HEK293T (cell line): ENCODE measurements at places on chromosomes 7 and 10.

DNA sequence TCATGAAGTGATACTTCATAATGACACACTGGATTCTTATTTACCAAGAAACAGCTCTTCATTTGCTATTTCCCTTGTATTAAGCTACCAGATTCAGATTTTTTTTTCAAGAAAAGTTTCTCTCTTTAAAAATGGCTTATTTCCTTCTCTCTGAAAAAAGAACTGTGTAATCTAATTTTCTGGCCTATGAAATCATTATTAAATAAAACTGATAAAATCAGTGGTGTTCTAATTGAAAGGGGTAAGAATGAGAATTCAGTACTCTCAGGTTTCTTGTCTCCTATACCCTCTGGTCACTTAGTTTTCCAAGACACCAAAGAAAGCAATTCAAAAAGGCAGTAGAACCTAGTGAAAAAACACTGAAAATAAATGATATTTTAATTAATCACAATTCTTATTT, 10.3 kb downstream of the JMJD1C start:
- DNase-seq: no peak

- no peak for DNase-seq
Observed at GRCh38 chr10:92068900-92069299, 145.3 kb downstream of the BTAF1 start.

GRCh38 chr10:80860719-80861118, 323.0 kb downstream of the SH2D4B start:
- no peak for DNase-seq

DNA sequence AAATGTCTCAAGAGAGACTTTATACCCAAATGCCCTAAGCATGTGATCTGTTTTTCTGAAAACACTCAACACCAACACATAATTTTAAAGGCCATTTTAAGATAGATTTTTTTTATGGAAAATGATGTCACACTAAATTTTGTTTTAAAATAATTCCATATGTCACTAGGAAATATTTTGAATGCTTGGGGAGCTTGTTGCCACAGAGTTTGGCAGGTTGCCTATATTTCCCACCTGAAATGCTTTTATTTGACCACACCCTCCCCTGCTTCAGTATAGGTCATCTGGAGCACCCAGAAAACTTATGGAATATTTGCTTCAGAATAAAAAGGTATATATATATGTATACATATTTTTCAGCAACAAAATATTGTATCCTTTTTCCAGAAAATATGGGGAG, 180.0 kb upstream of the ANK3 start:
- DNase-seq: no peak

DNA sequence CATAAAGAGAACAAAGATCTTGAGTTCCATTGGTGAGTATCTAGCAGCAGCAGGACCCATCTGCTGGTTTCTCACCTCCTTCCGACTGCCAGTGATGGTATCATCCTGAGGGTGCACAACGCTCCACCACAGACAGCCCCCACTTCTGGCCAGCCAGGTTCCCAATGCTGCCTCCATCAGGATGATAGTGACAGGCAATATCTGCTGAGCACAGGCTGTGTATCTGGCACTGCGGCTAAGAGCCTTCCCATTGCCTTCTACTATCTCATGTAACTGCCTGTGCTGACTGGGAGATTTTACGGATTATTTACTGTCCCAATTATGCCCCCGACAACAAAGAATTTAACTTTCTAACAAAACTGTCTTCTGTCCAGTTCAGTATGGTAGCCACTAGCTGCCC, 352.4 kb upstream of the AOAH start:
- DNase-seq: no peak

DNA sequence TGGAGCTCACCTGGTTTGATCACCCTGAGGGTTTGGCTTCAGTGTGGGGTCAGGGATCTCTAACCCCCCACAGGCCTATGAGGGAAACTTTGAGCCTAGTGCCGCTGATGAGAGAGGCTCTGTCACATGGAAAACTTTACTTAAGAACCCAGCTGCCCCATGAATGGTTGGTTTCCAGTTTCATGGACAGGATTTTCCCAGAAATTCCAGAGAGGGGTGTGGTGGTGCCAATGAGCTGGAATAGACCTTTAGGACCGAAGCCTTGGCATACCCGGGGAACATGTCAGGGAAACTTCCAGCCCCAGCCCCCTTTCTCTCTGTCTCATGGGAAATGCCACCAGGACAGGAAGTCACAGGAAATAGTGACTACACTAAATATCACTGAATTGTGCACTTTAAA, 36.9 kb downstream of the AKR1B1 start:
- DNase-seq: no peak

DNA sequence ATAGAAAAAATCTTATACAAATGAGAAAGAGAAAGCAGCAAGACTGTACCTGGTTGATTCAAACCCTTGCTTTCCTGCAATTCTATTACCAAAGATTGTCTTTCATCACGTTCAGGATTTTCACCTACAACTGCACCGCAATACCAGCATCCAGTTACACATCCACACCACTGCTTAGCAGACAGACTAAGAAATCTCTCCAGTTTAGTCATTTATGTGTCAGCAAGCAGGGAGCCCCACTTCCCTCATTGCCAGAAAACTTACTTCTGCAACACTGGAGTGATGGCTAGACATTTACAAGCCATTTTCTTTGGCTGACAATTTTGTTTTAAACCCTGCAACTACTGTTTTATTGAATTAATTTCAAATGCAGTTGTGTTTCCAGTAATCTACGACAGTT, 359.6 kb upstream of the MEOX2 start:
- no peak for DNase-seq

DNA sequence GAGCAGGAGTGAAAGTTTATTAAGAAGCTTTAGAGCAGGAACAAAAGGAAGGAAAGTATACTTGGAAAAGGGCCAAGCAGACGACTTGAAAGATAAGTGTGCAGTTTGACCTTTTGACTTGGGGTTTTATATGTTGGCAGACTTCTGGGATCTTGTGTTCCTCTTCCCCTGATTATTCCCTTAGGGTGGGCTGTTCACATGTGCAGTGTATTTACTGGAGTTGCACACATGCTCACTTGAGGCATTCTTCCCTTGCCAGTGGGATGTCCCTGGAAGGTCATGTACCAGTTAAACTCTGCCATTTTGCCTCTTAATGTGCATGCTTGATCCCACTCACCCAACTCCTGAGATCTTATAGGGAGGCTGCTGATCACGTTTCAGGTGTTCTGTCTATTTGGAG, 23.4 kb upstream of the ARHGAP12 start:
- DNase-seq: no peak

DNA sequence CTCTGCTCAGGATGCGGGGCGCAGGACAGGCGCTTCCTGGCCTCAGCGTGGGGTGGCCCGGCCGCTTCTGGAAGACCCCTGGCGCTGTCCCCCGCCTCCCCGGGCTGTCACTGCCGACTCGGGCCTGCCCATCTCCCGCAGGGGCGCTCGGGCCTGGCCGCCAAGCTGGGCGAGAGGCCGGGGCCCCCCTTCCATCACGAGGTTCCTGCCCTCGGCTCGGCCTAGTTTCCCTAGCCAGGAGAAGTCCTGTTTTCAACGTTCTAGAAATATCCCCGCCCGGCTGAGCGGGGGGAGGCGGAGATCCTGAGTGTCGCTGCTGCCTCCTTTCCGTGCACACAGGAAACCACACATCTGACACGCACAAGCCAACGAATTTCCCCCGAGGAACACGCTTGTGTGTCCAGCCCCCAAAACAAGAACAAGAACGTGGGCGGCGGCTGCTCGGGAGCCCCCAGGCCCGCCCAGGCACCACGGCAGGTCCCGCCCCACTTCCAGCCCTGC, 33.7 kb downstream of the AP5Z1 start:
- DNase-seq: no peak

DNA sequence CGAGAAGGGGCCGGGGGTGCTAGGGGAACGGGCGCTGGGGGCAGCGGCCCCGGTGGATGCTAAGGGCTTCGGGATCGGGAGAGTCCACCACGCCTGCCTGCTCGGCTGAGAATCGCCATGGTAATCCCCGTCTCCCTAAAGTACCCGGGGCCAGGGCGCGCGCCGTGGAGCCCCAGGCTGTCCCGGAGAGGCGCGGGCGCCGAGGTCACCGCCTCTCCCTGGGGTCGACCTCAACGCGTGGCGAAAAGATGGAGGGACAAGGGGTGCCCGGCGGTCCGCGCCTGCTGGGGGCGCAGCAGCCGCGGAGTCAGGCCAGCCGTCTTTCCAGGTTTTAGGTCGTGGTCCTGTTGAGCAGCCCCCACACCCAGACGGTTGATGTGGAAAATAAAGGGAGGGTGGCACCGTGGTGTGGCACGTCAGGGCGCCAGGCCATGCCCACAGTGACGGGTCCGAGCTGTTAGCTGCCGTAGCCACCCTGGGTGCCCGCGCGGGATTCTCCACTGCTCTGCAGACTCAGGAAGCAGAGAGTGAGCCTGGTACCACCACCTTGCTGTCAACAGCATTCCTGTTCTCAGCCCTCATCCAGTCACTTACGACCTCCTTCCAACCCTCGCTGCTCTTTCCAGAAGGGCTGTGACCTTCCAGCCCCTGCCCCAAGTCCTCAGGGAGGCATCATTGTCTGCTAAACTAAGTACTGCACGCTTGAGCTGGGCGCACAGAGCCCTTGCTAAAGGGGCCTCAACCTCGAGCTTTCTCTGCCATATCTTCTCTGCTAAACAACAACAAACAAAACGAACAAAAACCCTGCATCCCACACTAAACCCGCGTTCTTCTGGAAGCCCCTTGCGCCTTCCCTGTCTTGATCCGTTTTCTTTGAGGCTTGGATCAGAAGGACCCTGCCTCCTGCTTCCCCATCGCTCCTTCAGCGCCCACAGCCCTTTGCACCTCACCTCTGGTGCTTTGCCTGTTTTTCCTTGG, 666 bp downstream of the SMKR1 start:
- no peak for DNase-seq

GRCh38 chr7:15780271-15780670, 93.8 kb upstream of the MEOX2 start:
- no peak for DNase-seq

GRCh38 chr10:73968098-73968521, 29.8 kb upstream of the VCL start:
- no peak for DNase-seq
